ENCODE measurements at places on chromosomes 1 and 21.

DNA sequence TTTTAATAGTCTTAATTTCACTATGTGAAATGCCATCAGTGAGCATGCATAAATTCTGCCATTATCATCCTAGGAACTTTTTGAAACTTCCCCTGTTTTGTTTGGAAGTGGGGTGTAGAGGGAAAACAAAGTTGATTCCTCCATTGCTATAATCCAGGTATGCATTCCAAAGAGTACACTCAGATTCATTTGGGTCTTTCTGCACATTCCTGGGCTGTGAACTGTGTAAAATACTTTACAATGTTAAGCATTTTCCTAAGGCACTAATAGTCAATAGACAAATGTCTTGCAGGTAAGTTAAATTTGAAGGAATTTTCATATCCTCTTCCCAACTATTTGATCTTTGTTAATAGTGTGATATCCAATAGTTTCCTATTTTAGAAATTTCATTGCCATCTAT is 36.2 kb downstream of the SGIP1 start:
- DNase-seq: no peak

GRCh38 chr1:3174487-3175247 is 105.7 kb downstream of the PRDM16 start:
- peak; percentile 17 for DNase-seq

DNA sequence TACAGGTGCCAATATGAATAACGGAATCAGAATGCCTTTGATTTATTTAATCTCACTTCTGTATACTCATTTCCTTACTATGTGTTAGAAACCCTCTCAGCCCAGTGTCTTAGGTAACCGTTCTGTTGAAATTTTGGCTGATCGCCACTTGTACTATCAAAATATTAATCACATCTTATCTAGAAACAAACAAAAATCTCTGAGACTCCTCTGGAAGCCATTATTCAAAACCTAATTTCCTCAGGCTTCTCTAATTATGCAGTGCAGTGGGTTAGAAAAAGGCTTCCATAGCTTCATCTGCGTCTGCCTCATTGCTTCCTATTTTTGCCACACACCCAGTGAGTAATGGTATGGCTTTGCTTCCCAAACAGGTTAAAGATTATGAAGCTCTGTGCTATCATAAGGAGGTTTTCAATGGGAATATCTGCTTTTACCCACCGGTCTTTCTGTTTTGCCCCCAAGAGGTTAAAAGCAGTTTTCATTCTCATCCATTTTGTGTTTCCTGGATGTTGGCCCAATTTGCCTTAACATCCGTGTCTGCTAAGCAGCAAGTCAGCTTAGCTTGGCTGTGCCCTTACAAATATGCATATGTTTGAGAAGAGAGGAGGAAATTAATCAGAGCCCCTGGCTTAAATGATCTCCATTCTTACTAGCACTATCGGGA is 129.6 kb downstream of the RYR2 start:
- DNase-seq: no peak

GRCh38 chr1:99227056-99227897 is 37.0 kb upstream of the PLPPR4 start:
- no peak for DNase-seq

- DNase-seq: no peak
Measured at GRCh38 chr1:176626572-176627061, 163.6 kb downstream of the PAPPA2 start.

DNA sequence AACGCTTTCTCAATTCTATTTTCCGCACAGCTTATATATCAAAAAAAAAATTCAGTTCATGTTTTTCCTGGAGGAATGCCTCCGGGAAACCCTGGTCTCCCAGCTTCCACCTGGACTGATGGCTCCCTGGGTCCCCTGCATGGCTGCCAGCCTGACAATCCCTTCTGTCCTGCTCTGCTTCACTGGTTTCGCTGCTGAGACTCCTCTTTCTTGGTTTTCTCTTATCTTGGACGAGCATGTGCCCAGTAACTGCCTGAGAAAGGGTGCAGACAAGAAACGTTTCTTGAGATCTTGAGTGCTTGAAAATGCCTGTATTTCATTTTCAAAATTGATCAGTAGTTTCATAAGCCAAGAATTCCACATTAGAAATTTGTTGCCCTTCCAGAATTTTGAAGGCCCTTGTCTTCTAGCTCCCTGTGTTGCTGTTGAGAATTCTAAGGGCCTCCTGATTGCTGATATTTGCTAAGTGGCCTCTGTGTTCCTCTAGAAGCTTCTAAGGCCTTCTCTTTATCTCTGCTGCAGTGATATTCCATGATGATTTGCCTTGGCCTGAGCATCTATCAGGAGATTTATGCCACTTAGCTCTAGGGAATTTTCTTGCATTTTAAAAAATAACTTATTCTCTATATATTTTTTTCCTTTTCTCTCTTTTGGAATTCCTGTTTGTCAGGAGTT is 44.7 kb downstream of the ETS2 start:
- DNase-seq: no peak

- no peak for DNase-seq
Measured at GRCh38 chr1:9909234-9910046, 629 bp downstream of the CTNNBIP1 start.

DNA sequence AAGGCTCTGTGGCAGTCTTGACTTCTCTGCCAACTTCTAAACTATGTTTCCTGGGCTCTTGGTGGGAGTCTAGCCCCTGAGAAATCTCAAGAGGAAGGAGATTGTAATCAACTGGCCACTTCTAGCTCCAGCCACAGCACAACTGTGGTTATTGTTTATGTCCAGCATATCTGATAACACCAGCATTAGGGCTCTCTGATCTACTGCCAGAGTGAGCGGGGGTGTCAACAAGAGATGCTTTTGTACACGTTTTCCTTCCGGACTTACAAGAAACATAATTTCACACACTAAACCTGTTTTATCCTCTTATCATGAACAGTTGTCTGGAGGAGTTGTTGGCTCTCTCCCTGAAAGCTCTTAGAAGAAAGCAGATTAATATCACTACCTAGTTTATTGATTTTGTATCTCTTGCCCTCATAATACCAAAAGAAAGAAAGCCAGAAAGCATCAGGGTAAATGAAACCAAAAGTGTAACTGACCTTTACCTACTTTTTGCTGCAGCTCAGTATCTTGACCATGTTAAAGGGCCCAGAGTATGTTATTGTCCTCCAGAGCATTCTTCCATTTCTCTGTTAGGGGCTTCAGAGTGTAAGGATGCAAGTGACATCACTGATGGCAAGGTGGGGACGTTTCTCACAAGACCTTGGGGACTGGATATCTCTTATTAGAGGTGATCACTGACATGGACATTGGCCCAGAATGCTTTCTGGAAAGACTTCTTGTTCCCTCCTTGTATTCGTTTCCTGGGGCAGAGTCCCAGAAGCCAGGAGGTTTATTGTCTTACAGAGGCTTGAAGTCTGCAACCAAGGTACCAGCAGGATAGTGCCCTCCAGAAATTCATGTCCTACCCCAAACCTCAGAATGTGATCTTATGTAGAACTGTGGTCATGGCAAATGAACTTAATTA is 9.6 kb upstream of the SH2D1B start:
- no peak for DNase-seq

- DNase-seq: no peak
Measured at GRCh38 chr1:8312235-8313218, 5.4 kb upstream of the SLC45A1 start.

DNA sequence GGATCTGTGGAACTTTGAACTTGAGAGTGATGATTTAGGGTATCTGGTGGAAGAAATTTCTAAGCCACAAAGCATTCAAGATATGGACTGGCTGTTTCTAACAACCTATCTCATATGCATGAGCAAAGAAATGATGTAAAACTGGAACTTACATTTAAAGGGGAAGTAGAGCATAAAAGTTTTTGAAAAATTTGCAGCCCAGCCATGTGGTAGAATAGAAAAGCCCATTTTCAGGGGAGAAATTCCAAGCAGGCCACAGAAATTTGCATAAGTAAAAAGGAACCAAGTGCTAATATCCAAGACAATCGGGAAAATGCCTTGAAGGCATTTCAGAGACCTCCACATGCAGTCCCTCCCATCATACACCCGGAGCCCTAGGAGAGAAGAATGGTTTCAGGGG is 15.7 kb downstream of the RIIAD1 start:
- no peak for DNase-seq

DNA sequence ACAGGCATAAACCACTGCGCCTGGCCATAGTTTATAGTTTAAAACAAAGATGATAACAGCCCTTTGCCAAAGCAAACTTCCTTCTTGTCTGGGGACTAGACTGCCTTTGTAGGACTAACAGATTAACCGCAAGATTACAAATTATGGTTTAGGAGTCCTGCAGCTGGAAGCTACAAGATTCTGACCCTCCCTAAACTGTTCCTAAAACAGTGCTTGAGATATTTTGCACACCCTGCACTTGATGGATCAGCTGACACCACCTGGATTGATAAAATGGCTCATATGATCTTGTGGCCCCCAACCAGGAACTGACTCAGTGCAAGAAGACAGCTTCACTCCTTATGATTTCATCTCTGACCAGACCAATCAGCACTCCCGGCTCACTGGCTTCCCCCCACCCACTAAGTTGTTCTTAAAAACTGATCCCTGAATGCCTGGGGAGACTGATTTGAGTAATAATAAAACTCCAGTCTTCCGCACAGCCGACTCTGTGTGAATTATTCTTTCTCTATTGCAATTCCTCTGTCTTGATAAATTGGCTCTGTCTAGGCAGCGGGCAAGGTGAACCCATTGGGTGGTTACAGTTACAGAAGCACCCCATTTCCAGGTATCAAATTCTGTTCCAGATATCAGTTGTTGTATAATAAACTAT is 13.8 kb upstream of the RNF11 start:
- DNase-seq: no peak

- no peak for DNase-seq
Measured at GRCh38 chr1:87778896-87779295, 450.2 kb downstream of the LMO4 start.

- DNase-seq: no peak
Measured at GRCh38 chr1:203331224-203331623, 19.7 kb downstream of the FMOD start.

GRCh38 chr1:180231506-180231921 is 1.4 kb downstream of the LHX4 start:
- no peak for DNase-seq

- DNase-seq: no peak
Measured at GRCh38 chr1:9904596-9904995, 5.5 kb downstream of the CTNNBIP1 start.

- DNase-seq: no peak
Measured at GRCh38 chr1:230979952-230980351, 1.1 kb downstream of the ARV1 start.

- no peak for DNase-seq
Measured at GRCh38 chr1:209048941-209049669, 534.4 kb upstream of the CAMK1G start.

- DNase-seq: no peak
Measured at GRCh38 chr1:227781314-227781930, 34.1 kb upstream of the PRSS38 start.

DNA sequence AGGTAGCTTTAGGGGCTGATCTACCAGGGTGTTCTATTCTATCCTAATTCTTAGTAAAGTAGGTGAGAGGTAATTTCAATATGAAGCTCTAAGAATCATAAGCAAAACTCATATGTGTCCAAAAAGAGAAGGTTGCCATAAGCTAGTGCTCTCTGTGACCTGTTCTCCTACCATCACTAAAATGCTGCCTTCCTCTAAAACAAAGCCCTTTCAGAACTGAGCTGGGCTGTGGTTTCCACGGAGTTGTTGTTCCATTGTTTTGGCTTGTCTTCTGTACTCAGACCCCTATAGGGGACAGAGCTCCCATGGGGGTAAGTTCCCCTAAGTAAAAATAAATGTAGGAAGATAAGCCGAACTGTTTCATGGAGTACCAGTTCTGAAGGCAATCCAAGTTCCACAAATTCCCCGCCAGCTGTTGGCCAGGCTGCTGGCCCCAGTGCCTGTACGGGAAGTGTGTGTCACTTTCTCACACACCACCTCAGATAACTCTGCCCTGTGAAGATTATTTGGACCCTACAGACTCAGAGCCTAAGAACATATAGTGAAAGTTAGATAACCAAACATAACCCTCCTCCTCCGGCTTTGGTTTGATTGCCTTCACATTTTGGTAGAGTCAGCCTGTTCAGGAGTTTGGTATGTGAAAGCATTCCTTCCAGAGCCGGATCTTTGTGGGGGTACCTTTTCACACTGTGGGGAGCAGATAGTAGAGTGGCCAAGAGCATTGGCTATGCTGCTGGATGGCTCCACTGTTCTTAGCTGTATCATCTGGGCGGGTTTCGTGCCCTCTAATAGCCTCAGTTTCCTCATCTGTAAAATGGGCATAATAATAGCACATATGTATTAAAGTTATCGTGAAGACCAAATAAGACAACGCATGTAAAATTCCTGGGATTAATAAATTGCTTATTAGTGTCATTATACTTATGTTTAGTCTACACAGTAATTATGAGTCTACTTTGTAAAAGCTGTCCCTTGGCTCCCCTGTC is 10.8 kb downstream of the DPT start:
- no peak for DNase-seq

DNA sequence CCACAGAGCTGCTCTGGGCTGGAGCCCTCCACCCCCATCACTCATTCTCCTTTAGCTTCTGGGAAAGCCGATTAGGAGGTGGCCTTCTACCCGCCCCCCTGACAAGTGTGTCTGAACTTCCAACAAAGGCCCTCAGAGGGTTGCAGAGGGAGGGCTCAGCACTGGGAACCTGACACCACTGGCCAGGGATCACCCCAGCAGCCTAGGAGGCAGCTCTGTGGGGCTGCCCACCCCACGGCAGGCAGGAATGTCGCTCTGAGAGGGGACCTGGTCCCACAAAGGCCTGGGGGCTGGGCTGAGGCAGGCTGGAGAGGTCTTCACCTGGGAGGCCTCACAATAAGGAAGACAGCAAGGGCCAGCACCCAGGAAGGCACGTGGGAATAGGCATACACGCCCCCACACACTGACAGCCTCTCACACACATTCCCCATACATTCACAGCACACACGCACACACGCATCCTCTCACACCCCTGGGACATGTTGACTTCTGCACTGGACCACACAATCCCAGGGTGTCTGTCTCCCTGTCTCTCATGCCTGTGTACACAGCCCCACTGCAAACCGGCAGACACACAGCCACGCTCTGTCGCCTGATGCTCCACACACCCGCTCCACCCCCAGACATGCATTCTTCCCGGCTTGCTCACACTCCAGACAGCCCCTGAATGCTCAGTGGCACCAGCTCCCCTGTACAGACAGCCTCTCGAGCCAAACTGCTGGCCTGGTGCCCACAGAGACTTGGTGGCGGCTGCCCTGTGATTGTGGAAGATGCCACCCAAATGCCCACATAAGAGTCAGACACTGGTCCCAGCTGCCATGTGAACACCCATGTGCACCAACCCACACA is 30.7 kb downstream of the DMBX1 start:
- DNase-seq: no peak

DNA sequence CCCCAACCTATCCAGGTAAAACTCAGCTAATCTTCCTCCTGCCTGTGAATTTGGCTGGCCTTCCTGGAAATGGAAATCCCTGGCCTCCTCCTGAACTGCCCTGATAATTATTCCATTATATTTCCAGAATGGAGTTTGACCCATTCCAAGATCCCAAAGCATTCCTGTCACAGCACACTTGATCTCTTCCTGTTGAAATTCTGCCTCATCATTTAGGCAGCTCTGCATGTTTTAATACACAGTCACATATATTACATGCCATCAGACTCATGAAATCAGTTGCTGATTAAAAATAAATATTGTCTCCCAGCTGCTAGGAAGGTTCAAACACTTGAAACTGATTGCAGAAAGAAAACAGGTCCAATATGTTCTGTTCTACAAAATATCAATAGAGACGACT is 148.2 kb upstream of the PALMD start:
- DNase-seq: no peak

GRCh38 chr1:160400223-160400645 is at the start of gene VANGL2:
Gene VANGL2 (plus strand): TSS chr1:160400564. CDS start chr1:160415838, 15,274 bp downstream.
- peak; percentile 35 for DNase-seq

- no peak for DNase-seq
Measured at GRCh38 chr21:33208534-33208933, 21.2 kb upstream of the IFNAR2 start.

- DNase-seq: no peak
Measured at GRCh38 chr1:145980457-145980994, 15.9 kb downstream of the TXNIP start.
